ENCODE measurements at places on chromosomes 4 and X.

DNA sequence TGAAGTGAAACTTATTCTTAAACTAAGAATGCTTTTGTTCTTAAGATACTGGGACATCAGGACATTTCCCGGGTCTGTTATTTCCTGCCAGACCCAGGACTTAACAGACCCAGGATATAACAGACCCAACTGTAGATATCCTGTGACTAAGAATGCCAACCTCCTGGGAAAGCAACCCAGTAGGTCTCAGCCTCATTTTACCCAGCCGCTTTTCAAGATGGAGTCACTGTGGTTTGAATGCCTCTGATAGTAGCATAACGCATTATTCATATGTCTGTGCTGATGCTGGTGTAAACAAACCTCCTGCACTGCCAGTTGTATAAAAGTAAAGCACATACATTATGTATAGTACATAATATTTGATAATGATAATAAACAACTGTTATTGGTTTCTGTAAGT is 185.8 kb upstream of the GPRIN3 start:
- no peak for DNase-seq

DNA sequence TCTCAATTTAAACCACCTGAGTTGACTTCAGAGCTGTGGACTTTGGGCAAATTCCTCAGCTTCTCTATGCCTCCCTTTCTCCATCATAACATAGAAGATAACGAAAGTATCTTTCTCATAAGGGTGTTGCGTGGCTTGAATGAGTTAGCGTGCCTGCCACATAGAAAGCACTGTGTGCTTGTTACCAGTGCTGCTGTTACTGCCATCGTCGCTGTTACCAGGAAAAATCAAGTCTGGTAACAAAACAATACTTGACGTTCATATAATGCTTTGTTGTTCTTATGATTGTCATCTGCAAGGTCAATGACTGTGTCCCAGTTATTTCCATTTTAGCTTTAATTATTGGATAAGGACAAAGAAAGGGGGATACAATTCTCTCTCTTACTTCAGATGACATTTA is 64.4 kb downstream of the DDX60L start:
- no peak for DNase-seq

GRCh38 chr4:164483711-164484110 is 270.2 kb upstream of the SMIM31 start:
- DNase-seq: no peak

- no peak for DNase-seq
Measured at GRCh38 chr4:25821267-25821666, 41.5 kb downstream of the SEL1L3 start.

DNA sequence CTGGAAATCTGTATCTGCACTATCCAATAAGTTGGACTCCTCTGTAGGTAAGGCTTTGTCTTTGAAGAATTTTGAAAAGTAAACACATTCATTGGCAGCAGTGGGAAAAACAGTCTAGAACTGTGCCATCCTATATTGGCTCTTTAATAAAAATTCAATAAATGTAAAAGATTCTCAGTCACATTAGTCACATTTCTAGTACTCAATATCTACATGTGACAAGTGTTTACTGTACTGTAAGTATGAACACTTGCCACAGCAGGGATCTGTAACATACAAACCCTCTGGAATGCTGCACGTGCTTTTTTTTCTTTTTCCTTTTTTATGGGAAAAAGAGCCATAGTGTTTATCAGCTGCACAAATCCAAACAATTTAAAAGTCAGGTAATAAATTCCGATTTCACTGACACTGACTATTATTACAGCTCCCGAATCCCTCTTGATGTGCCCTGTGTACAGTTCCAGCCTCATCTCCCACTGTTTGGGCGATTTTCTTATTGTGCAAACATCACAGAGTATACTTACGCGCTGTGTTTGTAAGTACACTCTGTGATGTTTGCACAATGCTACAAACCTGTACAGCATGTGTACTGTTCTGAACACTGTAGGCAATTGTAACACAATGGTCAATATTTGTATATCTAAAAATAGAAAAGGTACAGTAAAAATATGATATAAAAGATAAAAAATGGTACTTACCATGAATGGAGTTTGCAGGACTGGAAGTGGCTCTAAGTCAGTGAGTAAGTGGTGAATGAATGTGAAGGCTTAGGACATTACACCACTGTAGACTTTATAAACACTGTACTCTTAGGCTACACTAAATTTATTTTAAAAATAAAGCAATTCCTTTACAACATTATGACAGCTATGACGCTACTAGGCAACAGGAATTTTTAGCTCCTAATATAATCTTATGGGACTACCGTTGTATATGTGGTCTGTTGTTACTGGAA is 8.7 kb downstream of the PYURF start:
- DNase-seq: no peak

Measured in amygdala (tissue), 56 donors.